Fibroblast of skin of scalp (primary cell): ENCODE measurements at places on chromosomes 12 and 14.

GRCh38 chr14:92596331-92596907, 82.8 kb downstream of the RIN3 start:
- DNase-seq: no peak

DNA sequence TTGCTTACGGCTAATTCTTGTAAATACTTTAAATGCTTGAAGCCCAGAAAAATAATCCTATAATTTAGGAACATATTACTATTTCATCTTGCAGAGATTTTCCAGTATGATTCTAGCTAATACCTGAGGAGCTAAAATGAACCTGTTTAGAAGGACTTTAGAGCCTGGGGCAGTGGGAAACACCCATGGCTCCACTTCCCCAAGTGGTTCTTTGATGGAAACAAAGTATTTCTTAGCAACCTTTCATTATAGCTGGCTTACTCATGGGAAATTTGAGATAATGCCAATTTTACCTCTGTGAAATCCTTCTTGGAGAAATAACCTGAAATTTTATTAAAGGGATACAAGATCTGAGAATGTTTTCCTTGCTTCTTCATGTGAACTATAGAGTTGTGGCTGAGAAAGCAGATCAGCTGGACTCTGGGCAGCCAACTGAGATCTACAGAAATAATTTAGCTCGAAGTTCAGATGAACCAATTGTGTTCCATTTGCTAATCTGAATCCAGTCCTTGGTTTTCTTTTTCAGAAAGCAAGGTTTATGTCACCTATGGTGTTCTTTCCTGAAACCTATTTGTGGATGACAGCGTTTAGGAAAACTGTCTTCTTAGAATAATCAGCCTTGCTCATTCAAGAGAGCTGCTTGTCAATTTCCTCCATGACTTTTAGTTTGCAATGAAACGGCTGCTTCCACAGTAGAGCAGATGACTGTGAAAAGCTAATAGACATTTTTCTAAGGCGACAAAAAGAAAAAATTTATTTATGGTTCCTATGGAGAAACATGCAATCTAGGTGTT, 141.8 kb upstream of the CPM start:
- no peak for DNase-seq

DNA sequence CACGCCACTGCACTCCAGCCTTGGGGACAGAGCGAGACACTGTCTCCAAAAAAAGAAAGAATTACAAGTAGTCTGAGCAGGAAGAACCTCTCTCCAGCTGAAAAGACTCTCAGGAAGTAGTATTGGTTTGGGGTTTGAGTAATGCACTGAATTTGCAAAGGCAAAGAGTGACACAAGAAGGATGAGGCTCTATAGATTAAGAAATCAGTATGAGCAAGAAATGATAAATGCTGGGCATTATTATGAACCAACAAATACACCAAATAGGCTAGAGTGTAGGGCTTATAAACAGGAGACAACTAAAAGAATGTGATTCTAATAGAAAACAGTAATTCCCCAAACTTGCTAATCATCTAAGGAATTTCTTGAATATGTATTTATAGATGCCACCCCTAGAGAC, 2.6 kb upstream of the SLC35E3 start:
- DNase-seq: peak; percentile 56

- DNase-seq: no peak
Observed at GRCh38 chr12:3805077-3805476, 52.2 kb upstream of the CRACR2A start.
